ENCODE measurements at places on chromosomes 7 and 10.

DNA sequence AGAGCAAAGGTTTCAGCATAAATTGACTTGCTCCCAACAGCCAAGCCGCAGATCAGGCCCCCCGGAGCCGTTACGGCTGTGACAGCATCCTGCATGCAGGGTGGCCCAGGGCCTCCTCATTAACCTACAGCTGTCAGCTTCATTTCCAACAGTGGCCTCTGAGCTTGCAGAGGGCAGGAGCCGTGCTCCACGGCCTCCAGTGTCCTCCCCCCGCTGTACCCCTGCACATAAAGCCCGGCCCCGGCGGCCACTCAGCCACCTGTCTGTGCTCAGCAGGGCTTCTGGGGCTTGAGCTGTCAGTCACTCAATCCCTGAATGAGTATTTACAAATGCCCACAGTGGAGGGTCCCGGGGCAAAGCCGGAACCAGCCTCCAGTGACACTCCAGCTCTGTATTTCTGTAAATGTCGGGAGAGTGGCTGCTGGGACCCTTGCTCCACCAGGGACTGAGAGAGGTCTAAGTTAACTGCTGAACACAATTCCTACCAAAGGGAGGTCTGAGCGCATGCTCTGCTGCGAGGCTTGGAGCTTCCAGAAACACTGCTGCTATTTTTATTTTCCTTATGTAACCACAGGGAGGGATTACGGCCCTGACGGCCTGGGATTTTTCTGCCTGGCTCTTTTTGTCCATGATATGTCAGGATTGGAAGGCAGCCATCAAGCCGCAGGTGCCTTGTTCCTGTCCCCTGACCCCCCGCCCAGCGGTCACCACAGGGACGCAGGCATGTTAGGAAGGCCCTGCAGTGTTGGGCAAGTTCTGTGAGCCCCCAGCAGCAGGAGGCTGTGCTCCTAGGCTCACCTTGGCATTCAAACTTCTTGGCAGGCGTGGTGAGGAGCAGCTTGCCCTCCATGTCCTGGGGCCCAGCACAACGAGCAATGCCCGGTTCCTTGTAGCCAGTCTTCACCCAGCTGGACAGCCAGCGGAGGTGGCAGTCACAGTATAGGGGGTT, 165.0 kb downstream of the SLIT1 start:
- DNase-seq: peak; percentile 79

DNA sequence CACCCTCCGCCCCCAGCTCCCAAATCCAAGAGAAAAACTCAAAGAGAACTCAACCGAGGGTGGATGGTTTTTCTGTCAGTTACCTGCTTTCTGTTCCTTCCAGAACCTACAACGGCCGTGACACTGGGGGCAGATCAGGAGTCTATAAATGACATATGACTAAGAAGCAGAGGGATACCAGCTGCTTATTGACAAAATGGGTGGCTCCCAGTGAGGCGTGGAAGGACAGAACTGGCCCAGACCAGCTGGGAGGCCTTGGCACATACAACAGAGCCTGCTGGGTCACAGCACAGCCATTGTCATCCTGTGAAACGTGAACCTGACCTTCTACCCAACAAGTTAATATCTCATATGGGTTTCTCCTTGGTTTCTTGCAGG, 84.3 kb upstream of the ADRB1 start:
- peak; percentile 60 for DNase-seq

DNA sequence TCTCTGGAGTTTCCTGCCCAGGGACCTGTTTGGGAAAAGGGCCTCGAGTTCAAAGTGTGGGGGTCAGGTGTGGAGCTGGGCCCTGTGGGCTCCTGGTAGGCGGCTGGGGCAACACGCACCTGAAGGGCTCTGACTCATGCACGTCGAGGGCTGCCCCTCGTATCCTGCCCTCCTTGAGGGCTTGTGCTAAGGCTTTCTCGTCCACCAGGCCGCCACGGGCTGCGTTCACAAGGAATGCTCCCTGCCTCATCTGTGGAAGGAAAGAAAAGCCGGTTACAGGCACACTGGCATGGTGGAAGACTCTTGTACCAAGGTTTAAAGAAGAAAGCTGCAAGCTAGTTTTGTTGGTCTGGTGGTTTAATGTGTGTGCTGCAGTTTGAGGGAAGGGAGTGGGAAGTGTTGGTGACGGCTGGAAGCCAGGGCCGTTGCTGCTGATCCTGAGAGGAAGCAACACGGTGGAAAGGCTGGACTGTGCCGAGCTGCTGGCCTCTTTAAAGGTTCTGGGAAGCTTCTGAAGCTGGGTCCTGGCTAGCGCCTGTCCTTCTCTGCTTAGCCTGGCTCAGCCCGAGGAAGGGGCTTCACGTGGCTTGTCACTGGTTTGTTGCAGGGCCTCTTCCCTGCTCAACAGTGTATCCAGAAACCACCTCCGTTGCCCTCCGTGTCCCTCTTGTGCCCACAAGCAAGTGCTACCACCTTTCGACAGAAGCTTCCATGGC, 52.0 kb downstream of the ZRANB1 start:
- DNase-seq: no peak

GRCh38 chr10:10921826-10922461, 95.7 kb upstream of the CELF2 start:
- no peak for DNase-seq

DNA sequence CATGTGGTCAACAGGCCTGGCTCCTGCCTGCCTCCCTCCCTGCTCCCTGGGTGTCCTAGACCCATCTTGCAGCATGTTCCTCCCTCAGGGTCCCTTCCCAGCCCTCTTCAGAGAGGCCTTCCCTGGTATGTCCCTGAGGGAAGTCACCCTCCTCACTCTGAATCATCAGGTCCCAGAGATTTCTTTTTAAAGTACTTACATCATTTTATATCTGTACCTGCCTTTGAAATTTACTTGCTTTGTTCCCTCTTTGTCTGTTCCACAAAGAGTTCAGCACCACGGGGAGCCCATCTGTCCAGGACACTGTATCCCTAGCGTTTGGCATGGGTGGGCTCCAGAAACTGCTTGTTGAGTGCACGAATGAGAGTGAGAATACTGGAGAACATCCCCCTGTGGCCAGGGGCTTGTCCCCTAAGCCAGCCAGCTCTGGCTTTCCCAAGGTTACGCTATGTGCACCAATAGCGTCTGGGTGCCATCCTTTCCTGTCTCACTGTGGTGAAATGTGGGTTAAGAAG, 50.6 kb upstream of the IGFBP3 start:
- DNase-seq: no peak

DNA sequence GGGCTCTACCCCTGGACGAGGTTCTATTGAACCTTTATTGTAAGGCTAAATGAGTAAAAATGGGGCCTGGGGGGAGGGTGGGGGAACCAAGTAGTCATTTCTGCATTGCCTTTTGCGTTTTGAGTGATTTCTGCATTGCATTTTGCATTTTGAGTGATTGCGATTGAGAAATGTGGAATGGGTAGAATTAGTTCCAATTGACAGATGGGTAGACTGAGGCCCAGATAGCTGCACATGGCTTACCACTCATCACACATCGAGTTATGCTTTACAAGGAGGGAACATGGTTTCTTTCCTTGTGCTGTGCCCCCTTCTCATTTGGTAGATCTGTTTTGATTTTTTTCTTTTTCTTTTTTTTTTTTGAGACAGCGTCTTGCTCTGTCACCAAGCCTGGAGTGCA, 858.7 kb downstream of the TYW1 start:
- DNase-seq: no peak

- DNase-seq: no peak
Observed at GRCh38 chr7:45061806-45062425, 26.9 kb downstream of the NACAD start.

DNA sequence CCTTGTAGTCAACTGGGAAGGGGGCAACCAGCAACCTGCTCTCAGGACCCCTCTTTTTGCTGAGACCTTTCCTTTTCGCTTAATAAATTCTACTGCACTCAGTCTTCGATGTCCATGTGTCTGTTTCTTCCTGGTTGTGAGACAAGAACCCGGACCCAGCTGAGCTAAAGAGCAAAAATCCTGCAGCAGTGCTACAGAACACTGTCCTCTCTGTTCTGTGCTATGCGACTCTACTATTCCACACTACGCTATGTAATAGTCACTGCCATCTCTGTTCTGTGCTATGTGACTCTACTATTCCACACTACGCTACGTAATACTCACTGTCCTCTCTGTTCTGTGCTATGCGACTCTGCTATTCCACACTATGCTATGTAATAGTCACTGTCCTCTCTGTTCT, 34.3 kb downstream of the DIP2C start:
- DNase-seq: no peak

DNA sequence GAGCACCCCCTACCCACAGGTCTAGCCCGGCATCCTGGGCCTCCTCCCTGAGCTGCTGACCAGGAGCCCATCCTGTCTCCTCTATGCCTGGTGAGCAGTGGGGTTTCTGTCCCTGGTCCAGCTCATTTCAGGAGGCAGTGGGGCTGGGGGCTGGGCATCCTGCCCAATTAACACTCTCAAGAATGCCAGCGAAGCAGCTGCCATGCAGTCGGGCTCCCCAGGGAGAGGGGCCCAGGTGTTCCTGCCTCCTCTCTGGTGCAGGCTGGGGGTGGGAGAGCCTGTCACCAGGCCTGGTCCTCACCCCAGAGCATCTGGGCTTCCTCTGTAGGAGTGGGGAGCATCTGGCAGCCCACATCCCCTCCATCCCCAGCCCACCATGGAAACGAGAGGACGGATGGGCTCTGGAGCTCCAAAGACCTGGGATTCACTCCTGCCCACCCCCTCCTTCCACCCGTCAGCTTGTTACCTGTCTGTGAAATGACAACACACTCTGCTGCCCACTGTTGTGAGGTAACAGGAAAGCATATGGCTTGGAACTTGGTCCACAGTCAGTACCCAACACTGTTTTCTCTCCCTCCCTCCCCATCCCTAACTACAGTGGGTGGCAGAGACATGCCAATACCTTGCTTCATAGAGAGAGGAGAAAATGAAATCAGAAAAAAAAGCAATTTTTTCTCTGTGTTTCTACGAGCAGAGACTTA, 69.1 kb downstream of the SLIT1 start:
- DNase-seq: peak; percentile 65

DNA sequence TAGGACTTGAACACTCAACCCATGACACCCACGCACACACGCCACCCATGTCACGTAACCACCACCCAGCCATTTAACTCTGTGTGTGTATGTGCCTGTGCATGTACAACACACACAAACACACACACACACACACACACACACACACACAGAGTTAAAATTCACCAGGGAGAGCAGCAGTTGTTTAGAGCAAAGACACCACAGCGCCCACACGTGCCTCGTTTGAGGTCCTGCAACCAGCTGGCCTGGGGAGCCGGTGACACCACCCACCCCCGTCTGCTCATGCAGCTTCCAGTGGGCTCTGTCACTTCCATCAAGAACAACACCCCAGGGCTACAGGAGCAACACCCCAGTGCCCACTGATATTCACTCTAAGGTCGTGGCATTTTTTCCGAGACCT, 97.4 kb downstream of the ELFN1 start:
- DNase-seq: no peak

DNA sequence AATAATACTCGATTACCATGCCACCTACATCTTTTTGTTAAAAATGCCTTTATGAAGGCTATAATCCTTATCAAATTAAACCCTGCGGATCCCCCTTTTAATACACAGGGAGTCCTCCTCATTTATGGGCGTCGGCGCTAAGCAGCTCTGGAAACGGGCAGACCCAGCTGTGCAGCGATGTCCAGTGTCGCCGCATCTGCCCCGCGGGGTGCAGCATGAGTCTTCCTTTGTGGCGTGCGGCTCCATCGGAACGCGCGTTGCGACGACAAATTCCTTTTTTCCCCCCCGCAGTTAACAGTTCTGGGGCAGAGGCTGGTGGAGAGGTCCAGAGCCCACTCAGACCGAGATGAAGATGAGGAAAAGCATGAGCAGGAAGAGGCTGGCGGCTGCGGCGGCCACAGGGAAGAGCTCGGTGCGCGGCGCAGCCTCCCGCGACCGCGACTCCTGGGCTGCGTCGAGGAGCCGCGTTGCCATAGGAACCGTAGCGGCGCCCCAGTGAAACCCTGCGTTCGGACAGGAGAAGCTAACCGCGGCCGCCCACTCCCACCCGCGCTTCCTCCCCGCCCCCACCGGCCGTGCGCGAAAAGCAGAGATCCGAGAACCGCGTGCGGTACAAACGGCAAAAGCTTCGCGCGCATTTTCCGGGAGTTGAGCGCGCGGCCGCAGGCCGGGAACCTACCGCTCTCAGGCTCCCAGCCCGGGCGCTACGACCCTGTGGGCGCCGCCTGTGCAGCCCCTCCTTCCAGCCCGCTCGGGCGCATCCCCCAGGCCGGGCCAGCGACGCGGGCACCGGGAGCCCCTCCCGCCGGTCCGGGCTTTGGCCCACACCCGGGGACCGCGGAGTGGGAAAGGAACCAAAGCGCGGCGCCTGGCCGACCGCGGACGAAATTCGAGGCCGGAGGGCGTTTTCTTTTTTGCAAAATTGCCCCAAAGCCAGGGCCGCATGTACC, 130.6 kb downstream of the SPAG6 start:
- no peak for DNase-seq

DNA sequence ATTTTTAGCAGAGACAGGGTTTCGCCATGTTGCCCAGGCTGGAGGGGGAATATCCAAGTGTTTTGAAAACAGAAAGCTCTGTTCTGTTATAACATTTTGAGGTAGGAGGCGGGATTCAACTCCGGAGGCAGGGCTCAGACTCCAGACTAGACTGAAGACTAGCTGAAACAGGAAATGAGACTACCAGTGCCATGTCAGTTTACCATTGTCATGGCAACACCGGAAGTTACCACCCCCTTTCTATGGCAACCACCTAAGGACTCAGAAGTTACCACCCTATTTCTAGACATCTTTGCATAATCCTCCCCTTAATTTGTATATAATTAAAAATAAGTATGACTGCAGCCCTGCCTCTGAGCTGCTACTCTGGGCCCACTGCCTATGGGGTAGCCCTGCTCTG, 1069.1 kb upstream of the AUTS2 start:
- peak; percentile 5 for DNase-seq

DNA sequence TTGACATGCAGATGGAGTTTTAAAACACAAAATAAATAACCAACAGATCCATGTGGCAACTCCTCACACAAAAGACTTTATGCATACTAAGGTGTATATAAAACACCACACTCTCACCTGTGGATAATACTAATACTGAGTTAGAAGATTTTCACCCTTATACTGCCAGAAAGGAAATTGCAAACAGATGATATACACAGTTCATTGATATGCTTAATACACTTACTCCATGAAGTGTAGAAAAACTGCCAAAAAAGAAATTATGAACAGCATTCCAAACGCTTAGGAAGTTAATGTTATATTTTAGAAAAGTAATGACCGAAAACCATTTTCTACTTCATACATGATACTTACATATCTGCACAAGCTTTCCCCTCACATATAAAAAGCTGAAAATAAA, 17.6 kb upstream of the SNX13 start:
- DNase-seq: no peak

DNA sequence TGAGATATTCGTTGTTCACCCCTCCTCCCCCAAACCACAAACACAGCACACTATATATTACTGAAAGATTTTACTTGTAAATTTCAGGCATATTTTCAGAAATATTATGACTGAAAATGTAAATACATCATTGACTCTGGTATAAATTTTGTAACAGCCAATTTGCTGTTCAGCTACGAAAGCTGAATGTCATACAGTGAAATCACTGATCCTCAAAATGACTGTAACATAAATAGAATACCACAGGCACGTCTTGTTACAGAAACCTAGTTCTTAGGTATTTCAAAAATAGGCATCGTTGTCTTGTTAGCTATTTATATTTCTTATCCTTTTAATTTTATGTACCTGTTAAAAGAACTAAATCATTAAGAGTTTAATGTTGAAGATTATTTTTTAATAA, 15.1 kb downstream of the TRUB1 start:
- no peak for DNase-seq

All from NCI-H1417 (cell line).